ENCODE measurements at places on chromosomes 6 and 20.

DNA sequence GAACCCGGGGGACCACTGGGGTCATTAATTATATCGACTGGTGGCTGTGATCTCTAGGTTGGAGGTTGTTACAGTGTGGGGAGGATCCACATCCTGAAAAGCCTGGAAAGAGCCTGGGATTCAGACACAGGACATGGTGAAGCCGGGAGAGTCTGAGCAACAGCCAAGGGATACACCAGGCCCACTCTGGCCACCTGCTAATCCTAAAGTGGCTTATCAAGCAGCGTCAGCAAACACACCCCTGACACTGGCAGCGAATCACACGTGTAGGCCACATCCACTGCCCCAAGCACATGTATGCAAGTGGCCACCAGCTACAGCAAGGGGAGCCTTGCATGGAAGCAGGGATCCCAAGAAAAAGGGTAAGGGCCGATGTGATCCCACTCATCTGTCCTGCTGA, 41.0 kb downstream of the GFOD1 start:
- no peak for DNase-seq

DNA sequence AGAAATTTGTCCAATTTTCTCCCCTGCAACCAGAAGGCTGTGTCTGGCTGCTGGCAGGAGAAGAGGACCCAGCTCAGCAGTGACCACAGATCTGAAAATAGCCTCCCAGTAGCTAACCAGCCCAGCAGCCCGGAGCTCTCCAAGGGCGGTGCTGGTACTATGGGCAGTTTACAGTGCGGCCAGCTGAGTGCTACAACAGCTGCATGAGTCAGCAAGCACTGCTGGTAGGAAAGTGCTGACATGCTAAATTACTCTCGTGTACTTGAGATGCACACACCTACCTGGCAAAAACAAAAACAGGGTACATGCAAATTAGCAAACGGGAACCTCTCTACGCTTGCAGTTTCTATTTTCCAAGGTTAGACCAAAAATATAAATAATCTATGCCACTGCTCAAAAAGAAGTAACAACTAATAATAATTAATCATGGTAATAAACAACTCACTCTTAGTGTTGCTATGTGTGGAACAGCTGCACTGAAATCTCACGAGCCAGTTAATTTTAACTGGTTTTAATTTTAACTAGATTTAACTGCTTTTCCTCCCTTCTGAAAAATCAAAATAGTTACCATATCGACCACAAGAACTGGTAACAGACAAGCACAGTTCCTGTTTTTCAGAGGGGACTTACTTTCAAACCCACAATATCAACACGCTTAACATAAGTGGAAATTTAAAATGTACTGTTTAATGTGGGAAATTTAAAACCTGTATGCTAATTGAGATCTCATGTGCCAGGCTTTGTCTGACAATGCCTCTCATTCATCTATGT, 10.8 kb downstream of the BACH2 start:
- peak; percentile 28 for DNase-seq

DNA sequence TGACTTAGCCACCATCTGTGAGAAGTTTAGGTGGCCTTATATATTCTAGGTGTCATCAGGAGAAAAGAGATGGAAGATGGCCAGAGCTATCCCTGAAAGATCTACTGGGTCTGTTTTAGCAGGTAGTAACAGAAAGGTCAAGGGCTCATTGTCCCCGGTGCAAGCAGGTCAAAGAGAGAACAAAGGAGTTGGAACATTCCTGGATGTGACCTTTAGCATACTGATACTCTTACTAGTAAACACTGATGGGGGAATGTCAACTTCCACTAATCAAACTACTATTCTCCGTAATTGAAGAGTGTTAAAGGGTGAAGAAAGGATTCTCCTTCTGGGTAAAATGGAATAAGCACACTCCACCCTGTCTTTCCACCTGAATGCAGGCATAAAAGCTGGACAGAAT, 4.0 kb upstream of the MCUR1 start:
- DNase-seq = no peak

DNA sequence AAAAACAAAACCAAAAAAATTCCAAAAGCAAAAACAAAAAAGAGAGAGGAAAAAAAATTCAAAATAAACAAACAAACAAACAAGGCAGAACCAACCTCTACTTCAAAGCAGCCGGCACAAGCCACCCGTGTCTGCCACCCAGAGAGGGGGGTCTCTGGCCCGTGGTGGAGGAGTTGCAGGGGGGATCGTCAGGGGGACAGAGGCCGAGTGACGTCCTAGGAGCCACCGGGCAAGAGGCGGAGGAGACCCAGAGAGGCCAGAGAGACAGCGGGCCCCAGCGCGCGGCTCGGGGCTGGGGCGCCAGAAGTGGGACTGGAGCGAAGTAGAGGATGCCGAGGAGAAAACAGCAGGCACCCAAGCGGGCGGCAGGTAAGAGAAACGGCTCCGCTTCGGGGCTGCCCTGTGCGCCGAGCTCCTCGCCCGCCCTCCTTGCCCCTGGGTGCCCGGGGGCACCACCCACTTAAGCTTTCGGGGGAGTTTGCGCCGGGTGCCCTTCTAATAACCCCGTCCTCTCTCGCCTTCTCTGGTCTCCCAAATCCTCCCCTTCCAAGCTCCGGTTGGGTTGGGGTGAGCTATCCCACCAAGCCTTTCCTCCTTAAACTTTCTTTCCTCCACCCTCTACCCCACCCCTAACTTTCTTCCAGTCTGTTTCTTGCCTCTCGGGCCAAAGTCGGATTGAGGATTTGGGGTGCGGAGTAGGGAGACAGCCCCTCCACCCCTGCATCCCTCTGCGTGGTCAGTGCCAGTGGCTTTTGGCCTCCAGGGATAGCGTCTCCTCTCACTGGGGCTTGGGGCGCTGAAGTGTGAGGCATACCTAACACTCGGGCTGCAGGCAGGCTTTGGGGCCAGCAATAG, 1.0 kb downstream of the TSHZ2 start:
- DNase-seq = no peak

DNA sequence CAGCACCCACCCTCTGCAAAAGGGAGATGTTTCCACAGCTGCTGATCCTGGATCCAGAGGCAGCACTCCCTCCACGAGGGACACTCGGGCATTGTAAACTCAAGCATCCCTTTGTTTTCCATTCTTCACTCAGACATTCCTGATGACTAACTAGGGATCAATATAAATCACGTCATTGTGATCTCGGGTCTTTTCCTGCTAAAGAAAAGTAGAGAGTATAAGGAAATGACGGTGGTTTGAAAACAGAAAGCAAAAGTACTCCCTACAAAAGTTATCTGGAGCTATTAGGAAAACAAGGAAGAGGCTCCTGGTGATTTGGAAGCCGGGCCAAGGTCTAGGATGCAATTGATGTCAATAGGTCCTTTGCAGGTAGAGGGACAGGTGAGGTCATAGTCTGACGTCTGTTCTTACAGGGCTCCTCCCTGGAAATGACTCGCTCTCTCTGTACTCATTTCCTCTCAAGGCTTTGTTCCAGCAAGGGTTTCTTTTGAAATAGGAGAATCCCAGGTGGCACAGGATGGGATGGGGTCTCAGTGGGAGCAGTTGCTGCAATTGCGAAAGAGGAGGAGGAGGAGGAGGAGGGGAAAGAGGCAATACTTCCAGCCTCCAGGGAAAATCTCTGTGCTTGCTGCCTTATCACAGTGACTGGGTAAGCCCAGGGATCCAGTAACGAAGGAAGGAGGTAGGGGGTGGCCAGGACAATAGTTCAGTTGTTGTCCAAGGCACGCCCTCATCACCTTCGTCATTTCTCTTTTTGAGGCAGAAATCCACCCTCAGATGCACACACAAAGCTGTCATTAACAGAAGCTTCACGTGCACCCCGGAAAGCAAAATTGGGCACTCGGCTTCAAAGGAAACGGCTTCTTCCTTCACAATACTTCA, 222.8 kb downstream of the LY86 start:
- DNase-seq = no peak

DNA sequence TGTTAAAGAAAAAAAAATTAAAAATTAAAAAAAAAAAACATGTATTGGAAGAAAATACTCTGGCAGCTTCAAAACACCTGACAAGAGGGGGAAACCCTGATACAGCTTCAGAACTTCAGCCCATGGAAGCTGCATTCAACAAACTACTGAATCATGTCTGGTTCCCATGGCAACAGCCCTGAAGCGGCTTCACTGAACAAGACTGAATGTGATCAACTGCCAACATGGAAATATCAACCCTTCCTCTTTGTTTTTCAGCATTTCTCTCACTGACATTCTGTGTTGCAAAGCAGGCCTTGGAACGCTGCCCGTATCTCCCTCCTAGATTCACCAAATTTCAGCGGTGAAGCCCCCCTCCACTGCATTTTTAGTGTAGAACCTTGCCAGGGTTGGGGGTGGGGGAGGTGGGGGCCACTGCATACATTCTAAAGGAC, 91.3 kb upstream of the SHLD1 start:
- peak; percentile 71 for DNase-seq

GRCh38 chr6:132041706-132042105, 90.5 kb upstream of the CCN2 start:
- no peak for DNase-seq

DNA sequence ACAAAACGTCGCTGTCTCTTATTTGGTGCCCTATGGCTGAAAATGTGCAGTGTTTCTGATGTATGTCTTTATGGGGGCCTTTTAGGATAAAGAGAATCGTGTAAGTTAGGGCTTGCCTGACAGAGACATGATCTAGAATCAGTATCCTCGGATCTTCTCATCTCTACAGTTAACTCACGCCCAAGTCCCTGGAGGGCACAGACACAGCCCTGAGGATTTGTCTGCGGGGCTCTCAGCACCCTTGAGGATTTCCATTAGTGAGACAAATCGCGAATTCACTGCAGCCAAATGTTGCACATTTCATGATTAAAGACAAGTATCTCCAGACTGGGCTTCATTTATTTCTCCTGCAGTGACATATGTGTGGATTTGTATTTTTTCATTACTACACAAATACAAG, 552.7 kb downstream of the C6orf118 start:
- no peak for DNase-seq

DNA sequence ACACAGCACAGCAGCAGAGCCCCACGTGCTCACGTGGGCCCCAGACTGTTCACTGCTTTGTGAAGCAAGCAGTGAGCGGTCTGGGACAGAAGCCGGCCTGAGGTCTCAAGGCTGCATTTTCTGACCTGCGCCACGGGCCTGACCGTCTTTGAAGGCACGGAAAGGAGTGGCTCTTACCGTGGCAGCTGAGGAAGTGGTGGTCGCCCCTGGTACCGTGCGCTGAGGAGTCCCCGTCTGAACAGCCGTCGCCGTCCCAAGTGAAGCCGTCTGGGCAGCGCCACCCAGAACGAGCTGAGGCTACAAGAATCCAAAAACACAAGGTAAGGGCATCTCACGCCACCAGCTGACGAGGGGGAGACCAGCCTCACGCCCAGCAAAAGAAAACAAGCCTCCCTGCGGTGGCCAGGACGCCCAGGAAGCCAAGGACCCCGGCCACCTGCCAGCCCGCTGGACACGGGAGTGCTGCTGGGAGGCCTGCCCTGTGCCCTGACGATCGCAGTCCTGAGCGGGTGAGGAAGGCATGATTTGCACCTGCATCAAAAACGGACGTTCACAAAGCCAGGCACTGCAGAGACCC, 55.7 kb downstream of the TAF4 start:
- DNase-seq = no peak

- no peak for DNase-seq
Observed at GRCh38 chr6:146693342-146693741, 94.6 kb downstream of the ADGB start.

DNA sequence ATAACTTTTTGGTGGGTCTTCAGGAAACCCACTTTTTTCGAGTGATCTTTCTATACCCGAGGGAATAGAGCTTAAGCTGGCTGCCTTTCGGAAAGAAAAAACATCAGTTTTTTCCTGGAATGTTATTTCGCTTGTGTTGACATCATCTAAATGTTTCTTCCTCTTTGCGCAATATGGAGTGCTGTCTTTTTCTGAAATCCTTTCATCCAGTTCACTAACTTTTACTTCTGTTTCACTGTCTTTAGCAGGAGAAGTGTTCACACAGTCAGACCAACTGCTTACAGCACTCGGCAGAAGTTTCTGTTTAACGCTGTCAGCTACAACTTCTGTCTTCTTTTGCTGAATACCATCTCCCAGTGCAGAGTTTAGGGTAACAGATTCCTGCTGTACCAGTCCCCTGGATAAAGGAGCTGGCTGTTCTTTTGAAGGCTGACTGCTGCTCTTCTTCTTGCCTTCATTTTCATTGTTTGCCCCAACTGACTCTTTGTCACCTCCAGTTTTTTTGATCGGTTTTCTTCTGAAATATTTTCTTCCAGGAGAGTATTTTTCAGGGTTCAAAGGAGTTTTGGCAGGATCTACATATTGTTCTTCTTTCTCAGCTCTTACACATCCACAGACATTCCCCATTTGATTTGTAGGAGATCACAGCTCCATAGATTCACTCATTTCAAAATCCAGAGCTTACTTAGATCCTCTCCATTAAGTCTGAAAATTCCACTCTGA, 50.0 kb upstream of the DST start:
- DNase-seq = no peak
